ENCODE measurements at places on chromosomes 12 and 14.
A peak's percentile ranks its signal among the peaks of the same experiment; 100 is the strongest.

GRCh38 chr14:59306775-59307174 lies 118.3 kb downstream of the DAAM1 start:
- no peak for DNase-seq

- peak; percentile 31 for DNase-seq
Measured at GRCh38 chr12:47741340-47741703, 16.0 kb upstream of the ENDOU start.

DNA sequence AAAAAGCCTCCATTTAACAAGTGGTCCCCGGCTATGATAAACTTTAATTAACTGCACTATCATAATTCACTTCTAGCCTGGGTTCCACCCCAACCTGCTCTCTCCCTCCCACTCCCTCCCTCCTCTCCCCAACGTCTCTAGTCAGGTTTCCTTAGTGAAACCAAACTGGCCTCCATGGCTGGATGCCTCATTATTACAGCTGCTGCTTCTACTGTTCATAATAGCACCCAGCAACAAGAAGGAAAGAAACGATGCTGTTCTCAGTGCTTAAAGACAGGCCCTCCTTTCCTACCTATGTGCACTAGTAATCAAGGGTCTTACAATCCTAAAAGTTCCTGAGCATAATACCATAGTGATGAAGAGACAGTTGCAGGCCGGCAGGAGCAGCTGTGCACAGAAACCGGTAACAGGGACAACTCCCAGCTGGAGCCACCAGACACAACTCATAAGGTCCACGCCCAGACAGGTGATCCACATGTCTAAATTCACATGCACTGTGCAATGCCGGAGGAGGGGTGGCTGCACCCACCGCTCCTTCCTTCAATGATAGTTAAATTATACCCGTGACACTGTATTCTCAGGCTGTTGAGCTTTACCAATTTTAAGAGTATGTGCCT lies 6.2 kb downstream of the IRF2BPL start:
- DNase-seq, result no peak

- no peak for DNase-seq
Measured at GRCh38 chr12:120496413-120497340, 764 bp downstream of the DYNLL1 start.

DNA sequence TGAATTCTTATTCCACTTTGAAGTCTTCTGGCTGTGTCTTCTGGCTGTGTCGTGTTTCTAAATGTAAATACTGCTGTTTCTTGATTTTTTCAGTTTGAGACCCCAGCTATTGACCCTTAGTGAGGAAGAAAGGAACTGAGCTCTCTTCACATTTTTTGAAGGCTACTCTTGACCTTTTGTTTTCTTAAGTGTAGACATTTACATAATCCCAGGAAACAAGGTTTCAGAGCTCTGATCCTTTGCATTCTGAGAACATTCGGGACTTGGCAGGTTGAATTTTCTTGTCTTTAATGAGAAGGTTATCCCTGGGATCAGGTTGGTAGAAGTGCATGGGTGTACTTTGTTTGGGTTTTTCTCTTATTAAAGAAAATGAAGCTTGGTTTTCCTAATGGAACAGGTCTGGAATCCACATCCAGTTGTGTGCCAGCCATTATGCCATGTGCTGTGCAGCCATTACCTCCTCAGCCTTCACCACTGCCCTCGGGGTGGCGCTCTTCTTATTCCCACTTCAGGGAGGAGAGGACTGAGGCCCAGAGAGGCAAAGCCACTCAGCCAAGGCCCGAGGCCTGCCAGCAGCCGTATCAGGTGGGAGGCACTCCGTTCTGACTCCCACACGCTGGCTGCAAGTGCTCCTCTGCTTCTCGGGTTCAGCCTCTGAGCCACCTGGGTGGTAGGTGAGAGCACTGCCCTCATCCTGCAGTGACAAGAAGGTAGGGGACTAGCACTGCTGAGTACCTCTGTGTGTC lies 120.9 kb downstream of the BEGAIN start:
- no peak for DNase-seq

- DNase-seq, result no peak
Measured at GRCh38 chr12:632102-632696, 31.0 kb downstream of the NINJ2 start.

DNA sequence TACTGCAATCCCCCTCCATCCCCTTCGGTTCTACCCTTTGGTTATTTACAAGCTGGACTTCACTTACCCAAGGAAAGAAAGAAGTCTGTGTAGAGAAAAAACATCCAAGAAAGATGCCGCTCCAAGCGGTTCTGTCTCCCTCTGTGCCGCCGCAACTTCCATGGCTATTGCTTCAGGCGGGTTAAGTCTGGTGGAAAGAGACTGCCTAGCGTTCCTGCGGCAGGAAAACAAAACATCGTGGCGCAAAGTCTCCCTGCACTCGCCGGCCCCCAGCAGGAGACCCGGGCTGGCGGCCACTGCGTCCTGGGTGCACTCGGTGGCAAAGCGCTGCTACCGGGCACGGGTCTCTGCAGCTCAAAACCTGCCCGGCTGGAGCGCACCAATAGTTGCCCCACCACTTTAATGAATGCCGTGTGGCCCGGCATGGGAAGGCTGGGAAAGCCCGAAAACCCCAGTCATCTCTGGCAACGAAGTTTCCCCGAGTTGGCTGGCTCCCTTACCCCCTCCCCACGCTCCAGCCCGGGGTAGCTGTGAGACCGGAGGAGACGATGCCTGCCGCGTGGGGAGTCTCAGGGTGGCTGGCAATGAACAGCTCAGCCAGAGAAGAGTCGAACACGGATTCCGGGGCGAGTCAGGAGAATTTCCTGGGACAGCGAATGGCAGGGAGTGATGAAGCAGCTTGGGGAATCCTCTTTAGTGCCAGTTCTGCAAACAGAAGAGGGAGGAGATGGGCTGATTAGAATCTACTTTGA lies 3.5 kb upstream of the KCNK10 start:
- no peak for DNase-seq

GRCh38 chr12:72522411-72522810 lies 250.2 kb downstream of the TRHDE start:
- no peak for DNase-seq

Data from stimulated activated CD4-positive, alpha-beta T cell treated with anti-CD3 and anti-CD28 coated beads, Interleukin-1b, Interleukin-23, amount 100 ng/mL, for 1 hour (primary cell).